ENCODE measurements at places on chromosomes 4 and X.

DNA sequence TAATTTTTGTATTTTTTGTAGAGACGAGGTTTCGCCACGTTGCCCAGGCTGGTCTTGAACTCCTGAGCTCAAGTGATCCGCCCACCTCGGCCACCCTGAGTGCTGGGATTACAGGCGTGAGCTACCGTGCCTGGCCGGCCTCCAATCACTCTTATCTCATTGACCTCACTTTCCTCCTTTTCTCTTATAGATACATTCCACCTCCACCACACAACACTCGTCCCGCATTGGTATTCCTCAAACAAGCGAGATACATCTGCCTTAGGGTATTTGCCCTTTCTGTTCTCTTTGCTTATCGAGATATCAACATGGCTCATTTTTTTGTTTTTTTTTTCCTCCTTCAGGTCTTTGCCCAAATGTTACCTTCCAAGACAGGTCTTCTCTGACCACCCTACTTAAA is 1.8 kb upstream of the PRPS1 start:
- DNase-seq: no peak

- DNase-seq: no peak
Observed at GRCh38 chr4:7366180-7366945, 68.4 kb downstream of the PSAPL1 start.

- peak; percentile 18 for DNase-seq
Observed at GRCh38 chrX:66638591-66639500, at the start of gene EDA2R. TSS of gene EDA2R (minus strand) at chrX:66639078. CDS start at chrX:66616020, 23,058 bp downstream.

- DNase-seq: no peak
Observed at GRCh38 chrX:49175435-49176274, 4.0 kb downstream of the PLP2 start.

DNA sequence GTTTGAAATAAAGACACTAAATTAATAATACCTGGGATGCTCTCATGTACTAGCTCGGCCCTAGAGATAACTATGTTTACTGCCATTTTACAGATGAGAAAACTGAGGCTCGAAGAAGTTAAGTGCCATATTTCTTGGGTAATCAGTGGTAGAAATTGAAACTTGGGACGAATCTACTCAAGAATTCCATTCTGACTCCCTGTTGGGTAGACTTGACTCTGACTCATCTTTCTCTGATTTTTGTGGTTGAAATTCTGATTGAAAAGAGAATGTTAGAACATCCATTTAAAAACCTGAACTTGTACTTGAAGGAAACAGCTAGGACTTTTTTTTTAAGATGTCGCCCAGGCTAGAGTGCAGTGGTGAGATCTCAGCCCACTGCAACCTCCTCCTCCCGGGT is 50.1 kb upstream of the NSUN7 start:
- DNase-seq: no peak

- DNase-seq: no peak
Observed at GRCh38 chr4:8829584-8829983, 42.1 kb downstream of the HMX1 start.

DNA sequence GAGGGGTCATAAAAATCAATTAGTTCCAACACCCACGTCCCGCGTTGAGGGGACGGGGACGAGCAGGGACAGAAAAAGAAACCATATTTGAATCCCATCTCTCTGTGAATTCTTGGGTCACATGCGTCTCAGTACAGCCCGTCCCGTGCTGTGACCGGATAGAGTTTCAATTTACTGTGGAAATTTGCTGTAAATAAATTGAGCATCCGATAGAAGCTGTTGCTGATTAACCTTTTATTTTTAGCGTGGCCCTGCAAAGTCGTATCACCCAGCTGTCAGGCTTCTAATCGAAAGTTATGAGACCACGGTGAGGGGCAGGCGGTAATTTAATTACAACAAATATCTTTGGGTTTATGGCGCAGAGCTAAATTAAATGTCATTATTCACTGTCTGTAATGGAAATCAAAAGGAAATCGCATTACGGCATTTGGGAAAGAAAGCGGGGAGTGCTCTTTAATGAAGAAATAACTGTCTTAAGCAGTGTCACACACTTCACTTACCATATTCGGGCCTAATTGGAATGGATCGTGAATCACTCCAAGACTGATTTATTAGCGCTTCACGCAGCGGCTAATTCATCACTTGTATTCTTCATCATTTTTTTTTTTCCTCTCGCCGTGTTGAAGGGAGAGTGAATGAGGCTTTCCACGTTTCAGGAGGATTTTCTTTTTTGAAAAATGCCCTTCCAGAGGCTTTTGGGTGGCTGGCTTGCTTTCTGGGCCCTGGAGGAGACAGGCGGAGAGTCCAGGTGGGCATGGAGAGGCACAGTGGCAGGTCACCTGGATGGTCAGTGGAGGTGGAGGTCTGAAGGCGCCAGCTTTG is 7.3 kb downstream of the SHOX start:
- DNase-seq: no peak

- DNase-seq: peak; percentile 31
Observed at GRCh38 chrX:132025041-132025440, 1.9 kb downstream of the STK26 start.

DNA sequence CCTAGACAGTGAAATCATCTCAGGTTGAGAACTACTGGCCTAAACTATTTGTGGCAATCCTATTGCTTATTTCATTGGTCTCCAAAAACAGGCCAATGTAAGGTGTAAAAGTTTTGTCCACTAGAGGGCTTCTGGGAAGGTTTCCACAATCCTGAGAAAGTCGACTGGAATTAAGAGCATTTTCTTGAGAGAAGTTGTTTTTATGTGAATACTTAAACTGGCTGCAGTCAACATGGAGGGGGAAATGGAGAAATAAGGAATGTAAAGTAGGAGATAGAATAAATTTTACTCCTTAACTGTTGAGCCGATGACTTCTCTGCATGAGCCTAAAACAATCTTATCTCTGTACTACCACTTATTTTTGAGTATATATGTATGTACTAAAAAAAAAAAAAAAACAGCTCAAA is 11.0 kb upstream of the EIF4E start:
- peak; percentile 48 for DNase-seq

DNA sequence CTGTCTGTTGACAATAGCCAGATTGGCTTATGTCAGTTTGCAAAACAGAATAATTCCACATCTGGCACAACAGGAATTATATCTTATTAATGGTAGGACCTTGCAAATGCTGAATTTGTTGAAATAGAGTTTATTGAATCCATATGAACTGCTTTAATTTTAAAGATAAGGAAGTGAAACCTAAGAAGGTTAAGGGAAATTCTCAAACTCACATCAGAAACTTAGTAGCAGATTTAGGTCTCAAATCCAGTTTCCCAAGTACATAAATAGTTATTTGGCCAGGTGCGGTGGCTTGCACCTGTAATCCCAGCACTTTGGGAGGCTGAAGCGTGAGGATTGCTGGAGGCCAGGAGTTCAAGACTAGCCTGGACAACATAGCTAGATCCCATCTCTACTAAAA is 117.1 kb downstream of the HNRNPD start:
- DNase-seq: no peak

GRCh38 chr4:143207555-143207954 is 22.8 kb downstream of the USP38 start:
- no peak for DNase-seq

DNA sequence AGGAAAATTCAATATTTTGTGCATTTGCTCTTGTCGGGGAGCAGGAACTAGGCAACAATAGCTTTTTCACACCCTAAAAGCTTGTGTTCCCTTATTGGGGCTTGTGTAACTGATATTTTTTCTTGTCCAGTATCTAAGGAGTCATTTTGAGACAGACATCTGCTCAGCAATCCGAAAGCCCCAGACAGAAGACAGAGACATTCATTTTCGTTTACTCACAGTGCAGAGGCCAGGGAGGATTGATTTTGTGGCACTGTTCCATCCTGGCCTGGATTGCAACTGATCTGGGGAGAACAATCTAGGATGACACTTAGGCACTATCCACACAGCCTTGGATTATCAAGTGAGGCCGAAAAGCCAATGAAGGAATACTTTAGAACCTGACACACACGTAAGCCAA is 27.4 kb upstream of the PLAC1 start:
- DNase-seq: no peak

All from CD4-positive, alpha-beta T cell treated with Interleukin-4 for 1 hour (primary cell).